ENCODE measurements at places on chromosomes 2 and 18.
A peak's percentile ranks its signal among the peaks of the same experiment; 100 is the strongest.

- DNase-seq: no peak
These were observed 429.3 kb upstream of the VRK2 start for GRCh38 chr2:57617318-57617717.

DNA sequence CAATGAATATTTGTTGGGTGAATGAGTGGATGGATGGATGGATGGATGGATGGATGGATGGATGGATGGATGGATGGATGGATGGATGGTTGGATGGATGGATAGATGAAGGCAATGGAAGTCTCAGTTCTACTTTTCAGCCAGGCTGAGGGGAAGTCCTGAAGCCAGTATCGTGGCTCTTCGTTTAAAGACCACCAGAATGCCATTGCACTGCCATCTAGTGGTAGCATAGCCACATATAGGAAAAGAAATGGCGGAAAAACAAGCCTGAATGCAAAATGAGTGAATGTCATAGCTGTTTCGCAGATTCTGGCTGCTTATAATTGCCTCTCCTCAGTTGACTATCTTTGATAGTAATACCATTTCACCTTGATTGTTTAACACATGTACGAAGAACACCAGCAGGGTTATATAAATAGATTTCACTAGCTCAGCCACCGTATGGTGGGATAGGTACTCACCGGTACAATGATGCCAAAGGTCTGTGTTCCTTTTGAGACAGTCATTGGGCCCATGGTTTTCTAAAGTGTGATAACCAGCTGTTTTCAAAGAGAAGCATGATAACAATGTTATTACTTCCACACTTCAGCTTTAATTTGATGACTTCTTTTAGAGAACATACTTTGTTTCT is 62.3 kb upstream of the GREB1L start:
- DNase-seq: peak; percentile 57

- DNase-seq: no peak
These were observed 92.7 kb upstream of the CNGA3 start for GRCh38 chr2:98253461-98254070.

DNA sequence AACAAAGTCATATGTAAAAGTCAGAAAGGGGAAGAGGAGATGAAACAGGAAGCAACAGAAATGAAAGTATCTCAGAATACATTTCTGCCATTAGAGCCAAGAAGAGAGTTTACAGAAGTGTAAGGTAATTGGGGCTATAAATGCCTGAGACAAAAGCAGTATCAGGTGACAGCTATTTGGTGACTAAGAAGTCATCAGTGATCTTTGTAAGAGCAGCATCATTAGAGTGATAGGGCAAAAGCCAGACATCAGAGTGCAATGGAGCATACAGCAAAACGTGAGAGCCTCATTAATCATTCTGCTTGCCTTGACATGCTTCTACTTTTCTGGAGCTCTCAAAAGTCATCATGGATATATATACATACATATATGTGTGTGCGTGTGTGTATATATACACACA is 804.7 kb upstream of the PIK3C3 start:
- DNase-seq: no peak

DNA sequence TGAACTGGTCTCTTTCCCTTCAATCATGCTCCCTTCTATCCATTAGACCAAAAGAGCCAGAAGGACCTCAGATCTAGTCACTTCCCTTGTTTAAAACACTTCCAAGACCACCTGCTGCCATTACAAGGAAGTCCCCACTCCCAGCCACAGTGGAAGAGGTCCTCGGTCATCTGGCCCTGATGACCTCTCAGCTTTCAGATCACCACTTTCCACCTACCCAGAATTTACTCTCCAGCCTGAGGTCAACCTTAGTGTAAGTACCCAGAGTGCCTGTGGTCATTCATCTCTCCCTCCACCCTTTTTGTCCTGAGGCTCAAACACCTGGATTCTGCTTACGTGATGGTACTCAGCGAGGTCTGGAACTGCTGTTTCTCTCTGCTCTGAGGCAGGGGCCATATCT is 67.1 kb downstream of the MARCO start:
- no peak for DNase-seq

DNA sequence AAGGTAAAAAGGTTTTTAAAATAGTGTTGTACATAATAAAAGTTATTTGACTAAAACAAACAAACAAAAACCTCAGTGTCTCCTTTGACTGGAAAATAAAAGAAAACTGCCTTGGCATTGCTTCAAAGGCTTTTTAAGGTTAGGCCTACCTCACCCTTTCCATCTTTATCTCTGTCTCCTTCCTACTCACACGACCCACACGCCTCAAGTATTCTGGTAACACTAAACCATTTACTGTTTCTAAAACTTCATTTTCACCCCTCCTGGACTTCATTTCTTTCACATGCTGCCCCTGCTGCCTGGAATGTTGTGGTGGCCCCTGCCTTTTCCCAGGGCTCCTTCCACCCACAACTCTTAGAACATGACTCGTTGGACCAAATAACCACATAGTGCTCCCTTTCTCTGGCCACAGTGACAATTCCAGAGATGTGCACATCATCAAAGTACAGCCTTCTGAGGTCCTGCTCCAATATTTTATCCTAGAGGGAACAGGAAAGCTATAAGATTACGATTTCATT is 54.0 kb downstream of the ERBB4 start:
- DNase-seq: no peak

DNA sequence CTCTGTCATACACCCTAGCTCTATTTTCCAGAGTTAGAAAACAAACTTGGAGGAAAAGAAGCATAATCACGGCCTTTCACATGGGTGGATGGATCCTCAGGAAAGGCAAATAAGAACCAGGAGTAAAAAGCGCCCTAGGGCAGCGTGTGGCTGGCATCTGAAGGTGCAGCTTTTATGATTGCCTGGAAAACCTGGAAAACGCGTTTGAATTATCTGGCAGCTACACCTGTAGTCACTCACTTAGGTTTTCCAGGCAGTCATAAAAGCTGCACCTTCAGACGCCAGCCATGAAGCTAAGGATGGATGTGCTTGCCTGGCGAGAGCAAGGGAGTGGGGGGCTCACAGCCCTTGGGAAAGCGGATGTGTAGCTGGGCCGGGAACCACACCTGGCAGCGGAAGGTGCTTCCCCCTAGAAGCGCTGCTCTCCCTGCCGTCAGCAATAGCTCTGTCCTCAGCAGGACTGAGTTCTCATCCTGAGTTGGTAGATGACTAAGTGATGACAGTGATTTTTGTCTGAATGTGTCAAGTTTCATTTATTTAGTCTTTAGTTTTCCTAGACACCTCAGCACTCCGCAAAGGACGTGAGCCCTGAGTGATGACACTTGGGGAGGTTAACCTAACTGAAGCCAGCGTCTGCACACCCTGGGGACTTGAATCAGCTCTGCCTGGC is 82.0 kb downstream of the DCDC2C start:
- no peak for DNase-seq

GRCh38 chr2:25845843-25846505 is 32.3 kb downstream of the ASXL2 start:
- peak; percentile 36 for DNase-seq

DNA sequence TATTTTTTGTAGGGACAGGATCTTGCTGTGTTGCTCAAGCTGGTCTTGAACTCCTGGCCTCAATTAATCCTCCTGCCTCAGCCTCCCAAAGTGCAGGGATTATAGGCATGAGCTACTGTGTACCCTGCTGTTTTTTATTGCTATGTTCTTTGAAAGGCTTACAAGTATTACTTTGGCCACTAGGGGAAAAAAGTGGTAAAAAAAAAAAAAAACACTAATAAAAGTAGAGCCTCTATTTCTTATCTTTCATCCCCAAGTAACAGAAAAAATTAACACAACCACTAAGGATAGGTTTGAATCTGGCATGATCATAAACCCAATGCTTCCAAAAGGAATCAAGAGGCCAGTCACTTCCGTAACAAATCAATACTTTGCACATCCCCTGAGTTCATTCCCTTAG is 11.6 kb downstream of the NOL10 start:
- no peak for DNase-seq

DNA sequence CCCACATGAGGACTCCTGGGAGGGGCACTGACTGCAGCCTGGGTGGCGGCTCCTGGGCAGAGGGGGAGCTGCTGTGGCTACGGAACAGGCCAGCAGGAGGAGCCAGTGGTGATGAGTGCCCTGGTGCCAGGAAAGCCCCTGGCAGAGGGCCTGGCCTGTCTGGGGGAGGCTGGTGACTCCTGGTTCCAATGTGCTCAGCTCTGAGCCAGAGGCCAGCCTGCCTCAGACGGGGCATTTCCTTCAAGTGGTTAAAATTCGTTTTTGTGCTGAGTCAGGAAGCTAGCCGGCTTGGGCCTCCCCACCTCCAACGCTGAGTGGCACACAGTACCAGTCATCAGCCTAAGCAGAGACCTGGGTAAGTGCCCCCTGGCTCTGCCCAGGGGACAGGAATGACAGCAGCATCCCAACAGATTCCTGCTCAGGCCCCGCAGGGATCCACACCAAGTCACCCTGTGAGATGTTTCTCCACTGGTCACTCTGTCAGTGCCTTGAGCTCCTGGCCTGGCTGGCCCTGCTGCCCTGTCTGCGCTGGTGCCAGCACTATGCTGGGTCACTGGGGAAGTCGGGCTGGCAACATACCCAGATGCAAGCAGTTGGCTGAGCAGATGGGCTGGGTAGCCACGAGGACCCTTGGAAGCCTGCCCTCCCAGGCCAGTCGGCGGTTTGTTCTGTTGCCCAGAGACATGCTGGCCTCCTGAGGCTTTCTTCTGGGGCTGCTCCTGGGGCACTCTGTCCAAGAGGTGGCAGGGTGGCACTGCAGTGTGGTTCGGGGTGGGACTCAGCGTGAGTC is 7.1 kb upstream of the KLF11 start:
- peak; percentile 90 for DNase-seq
